Thyroid gland (tissue), 4 donors: ENCODE measurements at places on chromosomes 6 and 20. TPM values are rescaled to one million over a fixed set of nuclear protein-coding genes. Genes with fewer than 3 reads are reported as not detected.

GRCh38 chr6:149333266-149333620, 15.7 kb downstream of the TAB2 start:
- H3K27ac ChIP-seq, result peak overlapping the region; percentile 42
- no peaks in the 10 kb centered on the region for H3K36me3 ChIP-seq
- H3K27me3 ChIP-seq, result no peaks in the 10 kb centered on the region
- no peak overlapping the region for H3K4me3 ChIP-seq
- DNase-seq, result no peak

Gene PRR18
- total RNA-seq, result not detected

DNA sequence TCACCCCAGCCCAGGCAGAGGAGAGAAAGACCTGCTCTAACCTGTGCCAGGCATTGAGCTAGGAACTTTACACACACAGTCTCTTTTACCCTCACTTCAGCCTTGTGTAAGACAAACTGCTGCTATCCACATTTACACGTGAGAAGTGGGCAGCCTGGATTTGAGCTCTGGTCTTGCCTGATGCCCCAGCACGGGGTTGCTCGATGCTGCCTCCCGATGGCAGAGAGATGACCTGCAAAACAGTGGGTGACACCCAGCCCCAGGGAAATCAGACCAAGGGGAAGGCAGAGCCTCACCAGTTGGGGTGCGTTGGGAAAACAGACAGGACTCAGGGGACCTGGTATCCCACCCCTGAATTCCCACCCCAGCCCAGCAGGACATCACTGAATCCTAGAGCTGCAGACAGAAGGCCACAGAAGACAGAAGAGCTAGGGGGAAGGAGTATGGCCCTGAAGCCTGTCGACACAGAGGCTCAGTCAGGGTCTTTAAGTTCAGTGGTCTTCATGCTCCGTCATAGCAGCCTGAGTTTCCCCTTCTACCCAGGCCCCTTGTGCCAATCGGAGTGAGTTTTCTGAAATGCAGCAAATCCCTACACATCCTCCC, 990 bp downstream of the BPI start:
- no peaks in the 10 kb centered on the region for H3K4me1 ChIP-seq
- H3K27me3 ChIP-seq, result peaks cover 4% of the 10 kb centered on the region
- peak; percentile 11 for DNase-seq
- no peak overlapping the region for H3K27ac ChIP-seq
- H3K36me3 ChIP-seq, result no peaks in the 10 kb centered on the region
- H3K4me3 ChIP-seq, result no peak overlapping the region

Gene FOXS1
- 0.44 TPM for total RNA-seq

DNA sequence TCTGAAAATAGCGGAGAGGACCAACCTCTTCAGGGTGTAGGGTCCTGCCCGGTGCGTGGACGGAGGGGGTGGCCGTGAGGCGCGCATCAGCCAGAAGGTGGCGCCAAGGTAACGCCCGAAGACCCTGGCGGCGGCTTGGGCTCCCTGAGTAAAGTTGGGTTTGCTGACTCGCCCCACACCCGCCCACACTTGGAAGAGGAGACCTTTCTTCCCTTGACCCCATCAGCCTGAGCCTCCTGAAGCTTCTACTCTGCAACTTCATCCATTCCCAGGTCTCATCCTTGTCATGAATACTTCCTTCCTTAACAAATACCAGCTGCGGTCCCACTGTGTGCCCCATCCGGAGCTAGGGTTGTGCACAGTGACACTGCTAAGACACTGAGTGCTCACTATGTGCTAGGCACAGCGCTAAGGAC, 14.6 kb downstream of the CD40 start:
- no peak overlapping the region for H3K27ac ChIP-seq
- no peaks in the 10 kb centered on the region for H3K36me3 ChIP-seq
- no peaks in the 10 kb centered on the region for H3K27me3 ChIP-seq
- peak; percentile 77 for DNase-seq

DNA sequence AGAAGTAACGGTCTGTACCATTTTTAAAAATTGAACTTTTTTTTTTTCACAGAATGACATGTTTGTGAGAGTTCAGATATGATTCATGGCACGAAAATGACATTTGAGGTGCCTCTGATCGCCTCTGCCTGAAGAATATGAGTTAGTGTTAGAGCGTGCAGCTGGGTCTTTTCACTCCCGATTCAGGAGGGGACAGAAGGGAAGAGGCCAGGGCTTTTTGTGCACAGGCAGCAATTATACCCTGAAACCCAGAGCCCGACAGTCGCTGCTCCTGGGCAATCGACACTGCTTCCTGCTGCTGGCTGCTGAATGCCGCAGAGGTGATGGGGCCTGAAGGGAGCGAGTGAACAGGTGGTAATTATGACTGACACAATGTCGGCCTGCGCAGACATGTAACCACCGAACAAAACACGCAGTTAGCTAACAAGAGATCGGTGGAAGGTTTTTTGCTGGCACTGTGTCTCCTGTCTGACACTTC, 652.0 kb upstream of the NOX3 start:
- H3K4me3 ChIP-seq, result no peak overlapping the region
- DNase-seq, result no peak
- H3K36me3 ChIP-seq, result no peaks in the 10 kb centered on the region
- no peak overlapping the region for H3K27ac ChIP-seq
- H3K27me3 ChIP-seq, result no peaks in the 10 kb centered on the region

GRCh38 chr6:165647041-165647440, 16.0 kb downstream of the PDE10A start:
- H3K27ac ChIP-seq, result no peak overlapping the region
- no peak overlapping the region for H3K4me3 ChIP-seq
- no peaks in the 10 kb centered on the region for H3K27me3 ChIP-seq

DNA sequence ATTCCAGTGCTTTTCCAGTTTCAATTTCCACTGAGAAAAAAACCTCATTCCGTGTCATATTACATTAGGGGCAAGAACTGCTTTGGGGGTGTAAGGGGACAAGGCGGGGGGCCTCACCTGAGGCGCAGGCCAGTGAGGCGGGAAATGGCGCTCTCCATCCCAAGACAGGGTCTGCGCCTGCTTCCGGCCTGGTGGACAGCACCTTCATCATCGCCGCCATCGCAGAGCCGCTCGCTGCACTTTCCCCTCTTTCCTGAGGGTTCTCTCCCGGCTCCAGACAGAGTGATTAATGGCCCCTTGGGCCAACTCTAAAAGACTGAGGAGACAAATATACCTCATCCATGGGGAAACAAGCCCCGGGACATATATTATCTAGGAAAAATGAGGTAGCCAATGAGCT, 270.0 kb upstream of the SOX4 start:
- DNase-seq, result no peak
- no peaks in the 10 kb centered on the region for H3K36me3 ChIP-seq
- no peaks in the 10 kb centered on the region for H3K4me1 ChIP-seq
- H3K4me3 ChIP-seq, result no peak overlapping the region
- no peaks in the 10 kb centered on the region for H3K27me3 ChIP-seq

DNA sequence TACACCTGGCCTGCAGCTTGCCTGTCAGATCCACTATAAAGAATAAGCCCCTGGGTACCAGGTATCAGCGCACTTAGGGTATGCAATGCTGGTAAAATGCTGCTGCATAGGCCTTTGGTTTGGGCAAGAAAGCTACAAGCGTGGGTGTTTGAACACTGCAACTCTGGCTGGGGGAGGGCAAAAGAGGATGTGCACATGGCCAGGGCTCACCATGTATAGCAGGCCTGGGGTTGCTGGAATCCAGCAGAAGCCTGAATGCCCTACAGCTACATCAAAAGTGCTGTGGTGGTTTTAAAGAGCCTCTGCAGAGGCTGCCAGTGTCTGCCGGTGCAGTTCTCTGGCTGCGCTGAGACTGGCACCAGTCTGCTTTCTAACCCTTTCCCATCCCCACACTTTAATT, 51.7 kb downstream of the UQCC1 start:
- H3K4me3 ChIP-seq, result no peak overlapping the region
- DNase-seq, result no peak
- H3K27me3 ChIP-seq, result no peaks in the 10 kb centered on the region
- peak overlapping the region; percentile 88 for H3K27ac ChIP-seq

DNA sequence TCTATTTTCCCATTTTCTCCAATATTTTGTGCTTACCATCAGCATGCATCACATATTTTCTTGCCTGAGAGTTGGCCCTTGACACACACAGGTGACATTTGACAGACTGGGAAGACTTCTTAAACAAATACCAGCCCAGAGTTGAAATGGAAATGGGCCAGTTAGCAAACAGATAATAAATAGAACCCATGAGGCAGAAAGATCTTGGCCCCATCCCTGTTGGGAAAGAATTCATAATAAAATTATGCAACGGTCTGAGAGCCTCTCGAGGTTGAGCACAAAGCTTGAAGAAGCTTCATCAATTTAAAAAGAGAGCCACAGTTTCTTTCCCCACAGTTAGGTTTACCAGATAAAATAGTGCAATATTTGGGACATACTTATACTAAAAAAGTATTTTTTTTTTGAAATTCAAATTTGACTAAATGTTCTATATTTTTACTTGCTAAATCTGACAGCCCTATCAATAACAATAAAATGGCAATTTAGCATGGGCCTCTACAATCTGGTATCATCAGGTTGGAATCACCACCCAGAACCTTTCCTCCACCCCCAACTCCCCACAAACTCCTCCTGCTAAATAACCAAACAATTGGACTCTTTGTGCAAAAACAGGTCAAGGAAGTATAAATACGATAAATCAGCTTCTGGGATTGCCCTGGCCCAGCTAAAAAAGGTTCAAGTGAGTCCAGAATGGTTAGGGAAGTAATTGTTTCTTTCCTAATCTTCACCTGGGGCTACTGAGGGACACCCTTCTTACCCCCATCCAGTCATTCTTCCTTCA, 129.8 kb downstream of the CD164 start:
- no peak for DNase-seq
- peaks cover 14% of the 10 kb centered on the region for H3K4me1 ChIP-seq
- no peaks in the 10 kb centered on the region for H3K27me3 ChIP-seq
- no peaks in the 10 kb centered on the region for H3K36me3 ChIP-seq
- no peak overlapping the region for H3K4me3 ChIP-seq

DNA sequence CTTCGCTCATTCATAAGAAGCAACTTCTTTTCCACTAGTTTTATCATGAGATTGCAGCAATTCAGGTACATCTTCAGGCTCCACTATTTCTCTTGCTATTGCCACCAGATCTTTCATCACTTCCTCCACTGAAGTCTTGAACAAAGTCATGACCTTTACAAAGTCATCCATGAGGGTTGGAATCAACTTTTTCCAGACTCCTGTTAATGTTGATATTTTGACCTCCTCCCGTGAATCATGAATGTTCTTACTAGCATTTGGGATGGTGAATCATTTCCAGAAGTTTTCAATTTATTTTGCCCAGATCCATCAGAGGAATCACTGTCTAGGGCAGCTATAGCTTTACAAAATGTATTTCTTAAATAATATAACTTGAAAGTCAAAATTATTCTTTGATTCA, 1.5 kb downstream of the CENPQ start:
- no peaks in the 10 kb centered on the region for H3K36me3 ChIP-seq
- H3K27ac ChIP-seq, result no peak overlapping the region
- no peak overlapping the region for H3K4me3 ChIP-seq
- H3K4me1 ChIP-seq, result peaks cover 18% of the 10 kb centered on the region
- no peaks in the 10 kb centered on the region for H3K27me3 ChIP-seq

Gene RCAN2
- total RNA-seq, result 14.0 TPM

- no peaks in the 10 kb centered on the region for H3K36me3 ChIP-seq
- no peak overlapping the region for H3K4me3 ChIP-seq
- no peak for DNase-seq
Measured at GRCh38 chr6:15527838-15528617, 134.8 kb downstream of the DTNBP1 start.

- no peaks in the 10 kb centered on the region for H3K27me3 ChIP-seq
- H3K4me3 ChIP-seq, result no peak overlapping the region
- peak overlapping the region; percentile 99 for H3K27ac ChIP-seq
- H3K36me3 ChIP-seq, result no peaks in the 10 kb centered on the region
Measured at GRCh38 chr20:17972121-17972520, 3.3 kb downstream of the MGME1 start.

DNA sequence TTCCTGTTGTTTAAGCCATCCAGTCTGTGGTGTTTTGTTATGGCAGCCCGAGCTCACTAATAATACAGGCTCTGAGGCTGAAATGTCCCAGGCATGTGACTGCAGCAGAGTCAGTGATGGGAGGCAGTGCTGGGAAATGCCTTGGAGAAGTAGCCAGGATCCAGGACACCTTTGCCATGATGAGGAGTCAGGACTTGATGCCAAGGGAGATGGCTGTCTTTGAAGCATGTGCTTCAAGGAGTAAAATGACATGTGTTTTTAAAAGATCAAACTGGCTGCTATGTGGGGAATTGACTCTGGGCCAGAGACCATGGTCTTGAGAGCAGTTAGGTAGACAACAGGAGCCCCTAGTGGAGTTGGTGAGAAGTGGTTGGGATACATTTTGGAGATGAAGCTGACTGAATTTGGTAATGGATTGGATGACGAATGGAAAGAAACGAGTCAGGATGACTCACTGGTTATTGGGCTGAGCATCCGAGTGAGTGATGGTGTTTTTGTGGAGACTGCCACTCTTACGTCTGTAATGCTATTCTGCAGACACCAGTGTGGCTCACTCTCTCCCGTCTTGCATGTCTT, 322.2 kb downstream of the PLCB1 start:
- H3K4me1 ChIP-seq, result no peaks in the 10 kb centered on the region
- H3K27me3 ChIP-seq, result no peaks in the 10 kb centered on the region
- no peak for DNase-seq
- no peaks in the 10 kb centered on the region for H3K36me3 ChIP-seq
- no peak overlapping the region for H3K27ac ChIP-seq

DNA sequence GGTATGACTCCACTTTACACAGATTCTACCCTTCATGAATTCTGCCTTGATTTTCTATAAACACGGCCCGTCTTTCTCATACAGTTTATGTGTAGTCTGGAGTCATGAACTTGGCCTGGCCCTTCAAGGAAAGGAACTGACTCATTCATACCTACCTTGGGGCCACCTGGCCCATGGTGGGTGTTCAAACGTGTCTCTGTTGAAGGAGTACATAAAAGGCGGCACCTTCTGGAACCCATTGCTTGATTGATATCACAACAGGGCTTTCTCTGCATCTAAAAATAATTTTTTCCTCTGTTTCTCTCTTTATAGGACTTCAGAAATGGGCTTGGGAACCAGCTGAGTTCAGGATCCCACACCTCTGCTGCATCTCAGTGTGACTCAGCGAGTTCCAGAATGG, 363.0 kb upstream of the SOX4 start:
- H3K4me1 ChIP-seq, result no peaks in the 10 kb centered on the region
- no peak overlapping the region for H3K4me3 ChIP-seq
- H3K27me3 ChIP-seq, result no peaks in the 10 kb centered on the region

Gene PRSS16
- 28.9 TPM for total RNA-seq

DNA sequence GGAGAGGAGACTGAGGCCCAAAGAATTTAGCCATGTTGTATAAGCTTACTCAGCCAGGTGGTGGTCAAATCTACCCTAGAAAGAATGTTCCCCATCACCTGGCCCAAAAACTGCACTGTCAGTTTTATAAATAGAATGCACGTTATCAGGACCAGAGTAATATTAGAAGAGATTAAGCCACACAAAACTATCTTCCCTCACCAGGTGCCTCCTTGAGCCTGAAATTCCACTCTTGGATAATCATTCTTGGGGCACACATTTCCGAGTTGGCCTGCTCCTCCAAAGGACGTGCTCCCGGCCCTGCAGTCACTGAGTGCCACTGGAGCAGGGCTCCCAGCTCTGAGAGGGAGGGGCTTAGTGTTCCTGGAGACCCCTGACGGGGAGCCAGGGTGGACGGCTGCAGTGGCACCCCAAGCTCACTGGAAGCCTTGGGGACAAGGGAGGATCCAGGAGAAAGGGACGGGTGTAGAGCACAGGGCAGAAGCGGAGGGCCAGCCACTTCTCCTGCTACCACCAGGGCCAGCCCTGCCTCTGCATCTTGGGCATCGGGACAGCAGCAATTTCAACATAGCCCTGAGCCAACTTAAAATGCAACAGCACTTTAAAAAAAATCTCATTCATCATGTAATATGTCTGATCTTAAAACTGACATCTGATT, 160.8 kb upstream of the QKI start:
- H3K4me3 ChIP-seq, result no peak overlapping the region
- no peak for DNase-seq

Gene TFEB
- total RNA-seq, result 38.9 TPM
